Tibial artery (tissue), 4 donors: ENCODE measurements at places on chromosomes 7 and 10.
A peak's percentile ranks its signal among the peaks of the same experiment; 100 is the strongest.

- DNase-seq, result no peak
Measured at GRCh38 chr7:10672186-10672585, 301.5 kb upstream of the PHF14 start.

DNA sequence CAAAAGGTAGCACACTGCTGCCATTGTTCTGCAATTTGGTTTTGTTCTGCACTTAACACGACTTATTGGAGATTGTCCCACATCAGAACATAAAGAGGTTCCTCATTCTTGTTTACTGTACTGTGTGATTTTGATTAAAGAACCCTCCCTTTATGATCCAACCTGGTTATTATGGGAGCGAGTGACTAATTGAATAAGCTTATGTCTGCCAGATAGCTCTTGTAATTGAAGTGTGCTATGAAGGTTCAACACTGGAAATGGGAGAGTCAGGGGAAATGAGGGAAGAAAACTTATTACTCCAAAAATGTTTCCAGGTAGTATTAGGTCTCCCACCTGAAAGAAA is 33.9 kb downstream of the CASP7 start:
- DNase-seq, result no peak

- DNase-seq, result no peak
Measured at GRCh38 chr10:22986771-22987542, 59.1 kb downstream of the ARMC3 start.

DNA sequence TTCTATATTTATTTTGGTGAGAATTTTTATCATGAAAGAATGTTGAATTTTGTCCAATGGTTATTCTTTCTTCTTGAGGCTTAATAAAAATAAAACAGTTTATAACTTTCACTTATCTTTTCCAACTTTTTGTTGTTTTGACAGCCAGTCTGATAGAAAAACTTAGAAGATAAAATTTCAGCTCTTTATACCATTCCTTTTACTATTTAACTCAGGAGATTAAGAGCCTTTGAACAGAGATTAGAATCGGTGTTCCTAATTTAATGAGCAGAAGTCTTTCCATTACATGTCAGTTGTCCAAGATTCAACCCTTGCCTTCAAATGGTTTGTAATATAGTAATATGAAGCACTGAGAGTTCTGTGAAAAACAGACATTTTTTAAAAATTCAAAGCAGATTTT is 97.8 kb upstream of the SEC61G start:
- DNase-seq, result no peak

GRCh38 chr10:75407713-75408508 is 6.3 kb upstream of the ZNF503 start:
- peak; percentile 77 for DNase-seq
